ENCODE measurements at places on chromosomes 3 and 15.

GRCh38 chr15:63473749-63473998 lies 30.7 kb upstream of the USP3 start:
- no peak for DNase-seq

DNA sequence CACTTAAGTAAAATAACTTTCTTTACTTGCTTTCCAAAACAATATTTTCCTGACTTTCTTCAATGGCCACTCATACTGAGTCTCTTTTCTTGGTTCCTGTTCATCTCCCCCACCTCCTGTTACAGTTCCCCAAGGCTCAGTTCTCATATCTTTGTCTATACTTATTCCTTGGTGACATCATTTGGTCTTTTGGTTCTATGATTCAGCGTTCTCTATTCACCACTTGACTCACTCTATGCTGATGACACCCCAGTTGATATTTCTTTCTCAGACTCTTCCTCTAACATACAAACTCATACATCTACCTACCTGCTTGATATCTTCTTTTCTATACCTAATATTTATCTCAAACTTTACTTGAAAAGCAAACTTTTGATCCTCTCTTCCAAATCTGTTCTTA lies 85.0 kb upstream of the P3H2 start:
- DNase-seq: no peak

- DNase-seq: no peak
Observed at GRCh38 chr3:124041553-124041952, 49.6 kb upstream of the ROPN1 start.

DNA sequence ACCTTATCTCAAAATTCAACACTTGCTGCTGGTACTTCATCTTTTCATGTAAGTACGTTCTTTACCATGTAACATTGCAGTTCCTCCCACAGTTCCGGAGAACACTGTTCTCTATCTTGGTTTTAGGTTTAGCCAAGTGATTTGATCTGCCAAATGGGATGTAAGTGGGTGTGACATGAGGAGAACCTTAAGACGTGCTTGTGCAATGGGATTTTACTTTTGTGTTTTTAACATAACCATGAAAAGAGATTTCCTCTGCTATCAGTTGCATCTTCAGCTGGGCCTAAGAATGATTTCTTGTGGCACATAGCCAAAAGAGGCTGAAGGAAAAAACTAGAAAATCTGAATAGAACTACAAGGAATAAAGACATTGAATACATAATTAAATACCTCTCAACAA lies 894.5 kb upstream of the ALCAM start:
- no peak for DNase-seq

GRCh38 chr15:90956274-90957030 lies 1.8 kb downstream of the RCCD1 start:
- peak; percentile 53 for DNase-seq

DNA sequence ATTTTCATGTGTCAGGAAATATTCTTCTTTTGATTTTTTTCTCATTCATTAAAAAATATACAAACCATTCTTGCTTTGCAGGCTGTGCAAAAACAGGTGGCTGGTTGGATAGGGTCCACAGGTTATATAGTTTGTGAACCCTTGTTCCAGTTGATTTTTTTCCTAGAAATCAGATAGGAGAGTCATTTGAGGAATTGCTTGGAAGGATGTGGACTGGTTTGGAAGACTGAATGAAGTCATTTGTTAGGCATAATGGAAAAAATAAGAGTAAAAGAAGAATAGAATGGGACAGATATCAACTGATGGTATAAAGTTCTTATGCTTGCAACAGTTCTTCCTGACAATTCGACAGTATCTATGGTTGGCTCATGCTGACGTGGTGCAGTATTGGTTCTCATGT lies 189.4 kb downstream of the PTPRG start:
- no peak for DNase-seq

DNA sequence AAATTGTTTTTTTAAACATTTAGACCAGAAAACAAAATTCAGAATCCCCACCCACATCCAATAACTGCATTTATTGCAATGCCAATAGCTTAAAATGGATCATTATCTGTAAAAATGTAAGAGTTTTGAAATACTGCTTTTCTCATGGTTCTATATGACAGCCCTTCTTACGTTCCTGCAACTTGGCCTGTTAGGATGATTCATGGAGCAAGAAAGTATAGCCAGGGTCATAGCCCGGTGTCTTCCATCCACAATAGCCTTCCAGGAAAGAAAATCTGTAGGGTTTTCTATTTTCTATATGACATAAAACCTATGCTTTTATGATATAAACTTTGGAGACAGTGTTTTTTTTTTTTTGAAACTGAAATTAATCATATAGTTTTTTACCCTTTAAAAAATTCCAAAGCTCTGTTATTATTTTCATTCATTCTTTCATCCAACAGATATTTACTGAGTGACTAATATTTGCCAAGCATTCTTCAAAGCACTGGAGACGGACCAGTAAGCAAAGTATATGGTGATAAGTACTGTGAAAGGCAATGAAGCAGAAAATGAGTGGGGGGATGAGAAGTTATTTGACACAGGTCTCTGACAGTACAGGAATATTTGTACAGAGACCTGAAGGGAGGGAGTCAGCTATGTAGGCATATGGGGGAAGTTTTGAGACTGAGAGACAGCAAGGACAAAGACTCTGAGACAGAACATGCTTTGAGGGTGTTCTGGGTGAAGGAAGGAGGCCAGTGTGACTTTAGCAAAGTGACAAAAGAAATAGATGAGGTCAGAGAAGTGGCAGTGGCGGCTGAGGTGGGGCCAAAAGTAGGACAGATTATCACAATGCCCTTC lies 29.0 kb upstream of the SLC2A2 start:
- DNase-seq: no peak

DNA sequence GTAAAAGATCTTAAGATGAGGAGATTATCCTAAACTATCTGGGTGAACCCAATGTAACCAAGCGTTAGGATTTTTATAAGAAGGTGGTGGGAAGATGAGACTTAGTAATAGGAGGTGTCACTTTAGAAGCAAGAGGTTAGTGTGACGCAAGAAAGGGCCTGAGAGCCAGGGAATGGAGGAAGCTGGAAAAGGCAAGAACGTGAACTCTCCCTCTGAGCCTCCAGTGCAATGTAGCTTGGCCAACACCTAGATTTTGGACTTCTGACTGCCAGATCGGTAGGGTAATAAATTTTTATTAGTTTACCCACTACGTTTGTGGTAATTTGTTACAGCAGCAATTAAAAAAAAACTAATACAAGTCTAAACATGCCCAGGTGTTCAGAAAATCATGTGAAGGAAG lies 20.8 kb upstream of the CNTN6 start:
- no peak for DNase-seq

- DNase-seq: no peak
Observed at GRCh38 chr15:64282701-64283100, 73.3 kb downstream of the CSNK1G1 start.

GRCh38 chr15:94168250-94168649 lies 63.1 kb upstream of the MCTP2 start:
- no peak for DNase-seq

- no peak for DNase-seq
Observed at GRCh38 chr3:57855281-57855680, 99.2 kb downstream of the SLMAP start.

DNA sequence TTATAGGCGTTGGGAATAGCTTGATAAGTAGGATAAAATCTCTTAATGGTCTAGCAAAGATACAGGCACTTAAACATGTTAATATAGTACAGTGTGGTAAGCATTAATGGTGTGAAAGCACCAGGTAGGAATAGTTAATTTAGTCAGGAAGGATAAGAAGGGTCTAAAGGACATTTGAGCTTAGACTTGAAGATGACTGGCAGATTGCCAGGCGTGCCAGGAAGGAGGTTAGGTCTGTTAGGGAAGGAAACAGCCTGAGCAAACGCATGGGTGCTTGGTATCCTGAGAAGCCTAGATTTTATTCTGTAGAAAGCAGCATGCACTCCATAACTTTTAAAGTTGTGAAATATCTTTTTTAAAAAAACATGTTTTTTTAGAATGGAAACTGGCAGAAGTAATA lies 17.7 kb downstream of the SEC62 start:
- DNase-seq: no peak

Data from stimulated activated CD8-positive, alpha-beta memory T cell treated with anti-CD3 and anti-CD28 coated beads, Interleukin-4, amount 100 ng/mL, for 24 hours (primary cell).